Right lobe of liver (tissue), 6 donors: ENCODE measurements at places on chromosomes 1 and 21. TPM values are rescaled to one million over a fixed set of nuclear protein-coding genes. Genes with fewer than 3 reads are reported as not detected.

The RSPH1 gene
- total RNA-seq = not detected

The OR2T11 gene
- total RNA-seq = not detected

The SRGAP2C gene
- 3.7 TPM for total RNA-seq

The PER3 gene
- total RNA-seq = 26.2 TPM

The DPT gene
- 1.6 TPM for total RNA-seq

The KLHL17 gene
- 1.9 TPM for total RNA-seq

The ZBTB37 gene
- total RNA-seq = 5.0 TPM

DNA sequence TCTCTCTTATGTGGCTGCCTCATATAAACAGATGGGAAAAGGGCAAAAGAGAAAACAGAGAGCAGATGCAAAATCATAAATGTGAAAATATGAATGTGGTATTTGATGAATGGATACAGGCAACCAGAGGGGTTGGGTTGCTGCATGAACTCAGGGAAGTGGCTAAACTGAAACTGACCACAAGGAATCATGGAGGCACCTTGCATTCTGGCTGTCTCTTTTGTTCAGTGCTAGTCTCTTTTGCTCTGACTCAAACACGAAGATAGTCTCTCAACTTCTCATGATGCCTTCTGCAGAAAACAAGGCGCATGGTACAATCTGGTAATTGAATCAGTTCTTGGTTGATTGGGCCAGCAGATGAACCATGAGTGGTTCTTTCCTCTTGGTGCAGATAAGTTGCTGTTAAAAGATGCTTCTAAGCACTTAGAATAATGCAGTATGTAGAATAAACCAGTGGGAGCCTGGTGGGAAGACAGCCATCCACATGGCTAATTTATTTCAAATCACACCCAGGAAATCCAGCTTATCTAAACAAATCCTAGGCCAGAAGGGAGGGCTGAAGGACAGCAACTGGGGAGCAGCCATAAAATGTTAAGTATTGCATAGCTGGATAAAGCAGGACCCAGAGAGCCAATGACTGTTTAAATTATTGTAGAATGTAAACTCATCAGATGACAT, 64.2 kb downstream of the HLX start:
- H3K4me1 ChIP-seq = no peaks in the 10 kb centered on the region
- no peak overlapping the region for H3K4me3 ChIP-seq
- no peak overlapping the region for H3K27ac ChIP-seq
- H3K36me3 ChIP-seq = no peaks in the 10 kb centered on the region
- DNase-seq = no peak

- H3K4me3 ChIP-seq = no peak overlapping the region
- no peak overlapping the region for H3K27ac ChIP-seq
- no peaks in the 10 kb centered on the region for H3K27me3 ChIP-seq
- DNase-seq = no peak
- no peaks in the 10 kb centered on the region for H3K4me1 ChIP-seq
These were observed 41.7 kb downstream of the EPB41 start for GRCh38 chr1:28956038-28956464.

DNA sequence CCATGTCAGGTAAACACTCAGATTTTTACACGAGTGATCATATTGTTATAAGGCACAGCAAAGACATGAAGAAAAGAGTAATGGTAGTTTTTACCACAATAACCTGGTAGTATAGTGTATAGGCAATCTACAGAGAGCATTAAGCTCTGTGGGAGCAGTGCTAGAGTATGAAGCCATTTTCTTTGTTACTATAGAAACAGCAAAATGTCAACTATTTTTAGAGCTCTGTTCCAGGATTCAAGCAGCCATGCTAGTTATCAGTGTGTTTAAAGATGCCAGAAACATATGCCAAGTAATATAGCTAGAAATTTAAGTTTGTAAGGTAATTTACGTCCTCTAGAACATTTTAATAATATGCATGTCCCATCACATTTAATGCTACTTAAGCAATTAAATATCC, 77.6 kb upstream of the RGS18 start:
- H3K27ac ChIP-seq = no peak overlapping the region
- no peaks in the 10 kb centered on the region for H3K36me3 ChIP-seq
- DNase-seq = no peak
- H3K4me3 ChIP-seq = no peak overlapping the region
- no peaks in the 10 kb centered on the region for H3K4me1 ChIP-seq
- H3K27me3 ChIP-seq = no peaks in the 10 kb centered on the region

- peak; percentile 63 for DNase-seq
- H3K27me3 ChIP-seq = no peaks in the 10 kb centered on the region
- no peaks in the 10 kb centered on the region for H3K4me1 ChIP-seq
- no peak overlapping the region for H3K4me3 ChIP-seq
These were observed 254.4 kb upstream of the GJB5 start for GRCh38 chr1:34500451-34500850.

DNA sequence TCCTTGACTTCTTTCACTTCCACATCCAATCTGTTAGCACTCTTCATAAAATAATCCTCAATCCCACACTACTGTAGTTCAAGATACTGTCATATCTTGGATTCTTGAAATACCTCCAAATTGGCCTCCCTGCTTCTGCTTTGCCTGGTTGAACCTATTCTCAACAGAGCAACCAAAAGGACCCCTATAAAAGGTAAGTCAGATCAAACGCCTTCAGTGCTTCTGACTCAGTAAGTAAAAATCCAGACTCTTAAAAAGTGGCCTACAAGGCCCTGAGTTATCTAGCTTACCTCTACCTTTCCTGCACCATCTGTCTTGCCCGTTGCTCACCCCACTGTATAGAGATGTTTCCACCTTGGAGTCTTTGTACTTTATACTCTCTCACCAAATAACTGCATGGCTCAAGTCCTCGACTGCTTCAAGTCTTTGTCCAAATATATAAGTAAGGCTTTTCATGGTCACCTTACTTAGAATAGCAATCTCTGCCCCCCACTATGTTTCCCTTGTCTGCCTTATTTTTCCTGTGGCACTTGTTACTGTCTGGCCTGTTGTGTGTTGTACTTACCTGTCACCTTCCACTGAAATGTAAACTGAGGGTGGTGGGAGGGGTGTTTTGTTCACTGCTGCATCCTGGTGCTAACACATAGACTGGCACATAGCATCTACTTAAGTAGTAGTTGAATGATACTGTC, 5.1 kb upstream of the PIGV start:
- H3K4me1 ChIP-seq = peaks cover 6% of the 10 kb centered on the region
- H3K27me3 ChIP-seq = no peaks in the 10 kb centered on the region
- peaks cover 7% of the 10 kb centered on the region for H3K36me3 ChIP-seq
- no peak overlapping the region for H3K4me3 ChIP-seq

DNA sequence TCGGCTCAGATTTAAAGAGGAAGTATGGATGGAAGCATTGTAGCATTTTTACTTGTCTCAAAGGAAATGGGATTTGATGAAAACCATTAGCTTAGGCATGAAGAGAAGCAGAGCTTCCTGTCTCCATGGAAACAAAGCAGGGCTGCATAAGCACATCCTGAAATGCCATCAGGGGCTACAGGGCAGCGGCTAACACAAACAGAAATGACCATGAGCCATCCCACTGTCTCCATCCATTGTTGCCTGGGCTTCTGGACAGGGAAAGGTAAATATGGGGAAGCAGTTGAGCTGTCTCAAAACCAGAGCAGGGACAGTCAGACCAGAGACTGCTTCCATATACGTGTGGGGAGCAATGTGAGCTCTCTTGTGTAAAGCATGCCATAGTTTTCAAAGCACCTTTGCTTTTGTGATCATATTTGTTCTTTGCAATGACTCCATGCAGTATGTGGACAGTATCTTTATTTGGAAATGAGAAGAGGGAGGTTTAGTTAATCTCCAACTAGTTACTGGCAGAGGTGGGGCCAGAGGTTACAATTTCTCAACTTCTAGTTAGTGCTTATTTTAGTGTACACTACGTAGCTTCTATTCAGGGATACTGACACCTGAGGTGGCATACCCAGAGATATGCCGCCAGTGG, 176.1 kb downstream of the CACNA1E start:
- peak overlapping the region; percentile 14 for H3K27ac ChIP-seq
- no peak overlapping the region for H3K4me3 ChIP-seq
- peaks cover 2% of the 10 kb centered on the region for H3K4me1 ChIP-seq
- no peaks in the 10 kb centered on the region for H3K36me3 ChIP-seq
- DNase-seq = peak; percentile 54

DNA sequence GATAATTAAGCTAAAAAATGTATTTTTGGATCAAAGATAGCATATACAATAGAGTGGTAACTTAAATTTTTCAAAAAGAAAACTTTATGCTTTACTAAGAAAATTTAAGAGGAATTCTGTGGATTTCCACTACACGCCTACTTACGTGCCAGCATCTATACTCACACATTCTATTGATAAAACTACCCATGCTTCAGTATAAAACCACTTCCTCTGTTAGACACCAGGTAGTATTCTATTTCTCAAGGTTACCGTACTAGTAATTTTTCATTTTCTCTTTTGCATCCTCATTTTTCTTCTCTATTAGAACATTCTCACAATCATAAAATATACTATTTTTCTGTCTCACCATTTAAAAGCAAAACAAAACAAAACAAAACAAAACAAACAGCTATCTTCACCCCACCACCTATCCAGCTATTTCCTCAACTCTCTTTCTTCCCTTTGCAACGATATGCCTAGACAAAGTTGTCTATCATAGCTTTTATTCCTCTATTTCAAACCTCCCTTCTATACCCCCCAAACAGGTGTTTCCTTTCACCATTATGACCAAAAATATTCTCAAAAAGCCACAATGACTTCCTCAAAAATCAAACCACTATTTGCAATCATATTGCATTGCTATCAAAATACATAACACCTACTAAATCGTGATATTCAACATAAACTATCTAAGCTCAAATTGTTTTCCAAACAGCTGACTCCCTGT, 1652.0 kb downstream of the MRPL39 start:
- no peaks in the 10 kb centered on the region for H3K27me3 ChIP-seq
- no peaks in the 10 kb centered on the region for H3K4me1 ChIP-seq
- no peaks in the 10 kb centered on the region for H3K36me3 ChIP-seq
- no peak overlapping the region for H3K27ac ChIP-seq

- no peak for DNase-seq
- no peak overlapping the region for H3K4me3 ChIP-seq
- H3K4me1 ChIP-seq = no peaks in the 10 kb centered on the region
- H3K27me3 ChIP-seq = no peaks in the 10 kb centered on the region
These were observed 113.9 kb upstream of the COL6A1 start for GRCh38 chr21:45867671-45868081.

GRCh38 chr21:21163904-21164303, 165.7 kb downstream of the NCAM2 start:
- no peak overlapping the region for H3K4me3 ChIP-seq
- no peak overlapping the region for H3K27ac ChIP-seq
- DNase-seq = peak; percentile 50
- no peaks in the 10 kb centered on the region for H3K4me1 ChIP-seq
- no peaks in the 10 kb centered on the region for H3K36me3 ChIP-seq
- H3K27me3 ChIP-seq = no peaks in the 10 kb centered on the region

DNA sequence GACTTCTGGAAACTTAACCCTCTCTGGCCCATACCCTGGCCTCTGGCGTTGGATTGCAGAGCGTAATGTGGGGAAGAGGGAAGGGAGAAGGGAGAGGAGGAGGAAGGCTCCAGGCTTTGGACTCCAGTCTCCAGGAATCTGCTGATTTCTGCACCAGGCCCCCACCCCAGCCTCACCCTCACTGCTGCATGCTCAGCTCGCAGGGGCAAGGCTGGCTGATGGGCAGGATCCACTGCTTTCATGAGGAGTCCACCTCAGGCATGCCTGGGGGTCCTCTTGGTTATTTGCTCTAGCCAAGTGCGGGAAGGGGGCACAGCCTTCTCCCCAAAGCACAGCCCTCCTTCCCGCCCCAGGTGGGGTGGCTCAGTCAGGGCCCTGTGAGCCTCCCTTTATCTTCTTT, 3.7 kb downstream of the OLFML3 start:
- no peaks in the 10 kb centered on the region for H3K36me3 ChIP-seq
- H3K4me3 ChIP-seq = no peak overlapping the region
- DNase-seq = no peak
- H3K27ac ChIP-seq = no peak overlapping the region
- no peaks in the 10 kb centered on the region for H3K27me3 ChIP-seq

- no peaks in the 10 kb centered on the region for H3K27me3 ChIP-seq
- no peak overlapping the region for H3K4me3 ChIP-seq
- no peaks in the 10 kb centered on the region for H3K4me1 ChIP-seq
- no peak overlapping the region for H3K27ac ChIP-seq
These were observed 17.7 kb downstream of the TNR start for GRCh38 chr1:175725684-175726083.

- DNase-seq = no peak
- H3K4me1 ChIP-seq = no peaks in the 10 kb centered on the region
- H3K27me3 ChIP-seq = no peaks in the 10 kb centered on the region
- H3K27ac ChIP-seq = peak overlapping the region; percentile 99
- no peaks in the 10 kb centered on the region for H3K36me3 ChIP-seq
- peak overlapping the region; percentile 77 for H3K4me3 ChIP-seq
These were observed 1.7 kb downstream of the TOR1AIP1 start for GRCh38 chr1:179883745-179884138.

DNA sequence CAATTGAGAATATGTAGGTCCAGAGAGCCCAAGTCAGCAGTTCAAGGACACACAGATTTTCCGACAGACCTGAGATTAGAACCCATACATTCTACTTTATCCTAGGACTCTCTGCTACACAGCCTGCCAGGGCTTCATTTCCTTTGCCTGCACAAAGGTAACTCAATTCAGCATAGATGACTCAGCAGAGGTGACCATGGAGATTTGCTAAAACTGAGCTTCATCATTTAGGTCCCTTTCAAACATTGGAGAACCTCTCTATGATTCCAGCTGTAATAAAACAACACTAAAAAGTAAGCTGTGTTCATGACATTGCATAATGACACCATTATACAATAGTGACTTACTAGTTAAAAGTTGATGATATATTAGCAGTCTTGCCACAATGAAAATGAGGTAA, 22.2 kb downstream of the DAB1 start:
- no peaks in the 10 kb centered on the region for H3K27me3 ChIP-seq
- no peak overlapping the region for H3K27ac ChIP-seq
- DNase-seq = no peak
- H3K4me3 ChIP-seq = no peak overlapping the region

DNA sequence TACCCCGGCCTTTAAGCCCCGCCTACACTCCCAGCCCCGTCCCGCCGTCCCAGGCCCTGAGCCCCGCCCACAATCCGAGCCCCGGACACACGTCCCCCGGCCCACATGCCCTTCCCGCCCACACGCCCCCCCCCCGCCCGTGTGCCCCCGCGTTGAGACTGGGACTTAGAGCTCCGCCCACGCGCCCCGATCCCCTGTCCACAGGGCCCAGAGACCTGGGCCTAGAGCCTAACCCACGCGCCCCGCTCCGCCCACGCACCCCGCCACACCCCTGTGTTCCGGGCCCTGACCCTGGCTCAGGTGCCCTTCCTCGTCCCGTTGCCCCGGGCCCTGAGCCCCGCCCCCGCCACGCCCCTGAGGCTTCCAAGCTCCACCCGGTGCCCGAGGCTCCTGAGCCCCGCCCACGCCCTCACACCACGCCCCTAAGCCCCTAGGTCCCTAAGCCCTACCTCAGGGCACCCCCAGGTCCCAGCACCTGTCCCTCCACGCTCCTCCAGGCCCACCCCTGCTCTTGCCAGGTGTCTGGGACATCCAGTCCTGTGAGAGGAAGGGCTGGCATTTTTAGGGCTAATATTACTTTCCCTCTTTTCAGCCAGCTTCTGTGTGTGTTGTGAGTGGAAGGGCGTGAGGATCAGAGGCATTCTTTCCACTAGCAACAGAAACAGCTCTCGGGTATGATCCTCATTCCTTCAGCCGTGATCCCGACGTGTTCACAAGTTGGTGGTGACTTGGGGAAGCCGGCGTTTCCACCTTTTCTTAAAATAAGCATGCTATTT, 552 bp upstream of the GPR157 start:
- H3K27me3 ChIP-seq = no peaks in the 10 kb centered on the region
- peak; percentile 97 for DNase-seq
- H3K4me1 ChIP-seq = peaks cover 7% of the 10 kb centered on the region
- peak overlapping the region; percentile 14 for H3K27ac ChIP-seq
- no peak overlapping the region for H3K4me3 ChIP-seq
